Endothelial cell of coronary artery (primary cell): ENCODE measurements at places on chromosomes 7 and 10. TPM values are rescaled to one million over a fixed set of nuclear protein-coding genes. Genes with fewer than 3 reads are reported as not detected.

Gene OR2A42
- total RNA-seq = 0.09 TPM in 1 of 2 replicates, not detected in the other

Gene FAM131B
- total RNA-seq = 0.66 and 1.4 TPM in 2 replicates

Gene HOXA11
- total RNA-seq = 0.09 and 0.47 TPM in 2 replicates

Gene SLC39A12
- under 0.01 TPM in 1 of 2 replicates, not detected in the other for total RNA-seq

Gene CRYGN
- total RNA-seq = not detected in 2 replicates

Gene BTRC
- total RNA-seq = 9.0 and 17.0 TPM in 2 replicates

Gene TAF5
- 4.4 and 5.0 TPM in 2 replicates for total RNA-seq

Gene THSD7A
- total RNA-seq = 21.1 and 47.2 TPM in 2 replicates

Gene CCDC71L
- total RNA-seq = 27.6 and 30.7 TPM in 2 replicates
